ENCODE measurements at places on chromosomes 3 and 15.

GRCh38 chr15:40339621-40339945 is 1.2 kb downstream of the CCDC9B start:
- DNase-seq = no peak

- DNase-seq = no peak
Observed at GRCh38 chr15:60137711-60138396, 133.7 kb downstream of the FOXB1 start.

DNA sequence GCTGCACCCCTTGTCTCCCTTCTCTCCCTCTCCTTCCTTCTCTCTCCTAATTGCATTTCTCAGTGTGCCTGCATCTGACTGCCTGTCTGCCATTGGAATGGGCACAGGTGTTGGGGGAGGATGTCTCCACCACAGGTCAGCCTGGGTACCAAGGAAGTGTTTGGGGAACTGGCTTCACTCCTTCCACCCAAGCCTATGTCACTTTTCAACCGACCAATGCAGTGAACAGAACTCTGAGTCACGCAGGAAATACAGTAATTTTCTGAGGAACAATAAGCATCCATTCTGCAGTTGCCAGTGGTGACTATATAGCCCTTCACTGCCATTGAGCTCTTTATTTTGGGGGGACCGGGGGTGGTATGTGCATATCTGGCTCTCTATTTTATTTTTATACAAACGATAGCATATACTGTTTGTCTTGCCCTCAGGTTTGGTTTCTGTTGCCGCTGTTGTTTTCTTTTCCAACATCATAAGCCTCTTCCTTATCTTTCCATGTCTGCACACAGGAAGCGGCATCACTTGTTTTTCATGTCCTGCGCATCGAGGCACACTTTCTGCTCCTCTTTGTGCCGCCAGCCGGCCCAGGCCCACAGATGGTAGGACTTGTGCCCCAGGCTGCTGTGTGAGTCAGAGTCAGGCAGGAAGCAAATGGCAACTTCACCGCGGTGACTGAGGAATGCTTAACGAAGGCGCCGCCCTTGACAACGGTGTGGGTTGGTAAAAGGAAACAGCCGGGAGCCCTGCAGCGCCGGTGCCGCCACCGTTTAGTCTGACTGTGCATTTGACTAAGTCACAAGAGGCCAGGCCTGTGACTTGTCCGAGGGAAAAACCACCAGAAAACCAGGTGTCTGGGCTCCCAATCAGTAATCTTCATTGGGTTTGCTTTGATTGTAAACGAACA is 21.1 kb upstream of the CDCP1 start:
- DNase-seq = peak; percentile 79

DNA sequence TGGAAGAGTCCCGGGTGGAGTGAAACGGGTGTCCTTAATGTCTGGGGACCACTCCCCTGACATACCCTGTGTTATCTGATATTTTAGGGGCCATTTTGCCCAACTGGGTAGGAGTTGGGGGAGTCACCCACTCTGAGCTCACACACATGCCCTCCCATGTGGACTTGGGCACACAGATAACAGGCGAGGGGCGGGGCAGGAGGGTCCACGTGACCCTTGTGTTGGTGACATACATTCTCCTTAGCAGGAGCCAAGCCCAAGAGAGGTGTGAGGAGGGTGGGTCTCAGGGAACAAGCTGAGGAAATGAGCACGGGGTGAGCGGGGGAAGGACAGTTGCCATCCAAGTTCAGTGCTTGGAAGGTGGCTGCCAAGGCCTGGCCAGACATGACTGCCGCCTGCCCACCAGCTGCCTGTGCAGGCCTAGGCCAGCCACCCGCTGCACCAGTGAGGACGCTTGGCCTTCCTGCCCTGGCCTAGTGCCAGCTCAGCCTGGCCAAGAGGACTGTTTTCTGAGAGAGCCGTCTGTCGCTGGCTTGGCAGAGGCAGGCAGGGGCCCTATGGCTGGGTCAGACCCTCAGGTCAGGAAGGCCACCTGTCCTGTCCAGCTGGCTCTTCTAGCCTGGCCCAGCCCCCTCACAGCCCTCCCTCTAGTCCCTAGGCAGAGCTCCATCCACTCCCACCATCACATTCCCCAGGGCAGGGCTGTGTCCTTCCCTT is 31.3 kb upstream of the TMEM115 start:
- DNase-seq = no peak

DNA sequence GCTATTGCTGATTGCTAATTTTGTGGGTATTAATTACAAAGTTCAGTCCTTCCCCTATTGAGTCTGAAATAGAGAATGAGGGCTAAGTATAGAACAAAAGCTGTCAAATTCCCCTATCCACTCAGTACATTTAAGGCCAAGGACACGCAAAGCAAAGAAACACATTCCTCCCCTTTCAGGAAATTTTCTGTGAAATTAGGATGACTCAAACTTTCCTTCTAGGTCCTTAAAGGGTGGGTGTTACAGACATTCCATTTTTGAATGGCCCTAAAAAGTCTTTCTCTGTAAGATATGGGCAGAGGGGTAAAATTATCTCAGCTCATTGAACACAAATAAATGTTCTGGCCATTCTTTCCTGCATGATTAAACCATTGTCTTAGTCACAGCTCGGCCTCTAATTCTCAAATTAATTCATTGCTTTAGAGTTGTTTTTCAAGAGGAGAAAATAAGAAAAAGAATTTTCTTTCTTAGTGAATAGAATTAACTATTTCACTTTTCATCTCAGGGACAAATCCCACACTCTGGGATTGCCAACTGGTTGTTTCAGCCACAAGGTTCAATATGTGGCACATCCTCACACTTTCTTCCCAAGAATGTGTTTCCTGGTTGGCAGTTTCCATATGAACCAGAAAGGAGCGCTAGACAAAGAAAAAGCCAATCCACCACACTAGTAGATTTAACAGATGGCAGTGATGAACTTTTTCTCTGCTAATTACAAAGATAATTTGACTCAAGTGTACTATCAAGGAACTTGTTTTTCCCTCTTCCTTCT is 424.1 kb downstream of the ZNF385D start:
- DNase-seq = no peak

- DNase-seq = no peak
Observed at GRCh38 chr3:123795471-123796251, 88.5 kb downstream of the MYLK start.

GRCh38 chr3:114739627-114740026 is 407.5 kb downstream of the ZBTB20 start:
- no peak for DNase-seq

DNA sequence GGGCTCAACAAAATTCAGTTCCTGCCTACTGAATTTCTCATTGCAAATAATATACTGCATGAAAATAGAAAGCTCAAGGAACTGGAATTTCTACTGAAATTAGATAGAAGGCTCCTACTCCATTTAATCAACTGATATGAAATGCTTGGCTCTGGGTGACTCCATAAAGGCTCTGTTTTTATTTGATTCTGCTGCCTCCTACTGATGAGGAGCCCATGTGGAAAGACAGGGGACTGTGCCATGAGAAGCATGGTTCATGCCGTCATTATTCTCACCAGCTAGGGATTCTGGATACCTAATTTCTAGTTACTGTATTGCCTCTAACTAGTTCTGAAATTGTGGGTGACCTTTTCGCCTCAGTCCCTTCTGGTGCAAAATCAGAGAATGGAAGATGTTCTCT is 366.2 kb upstream of the DPH6 start:
- no peak for DNase-seq

GRCh38 chr3:110139821-110140220 is 802.5 kb upstream of the DPPA4 start:
- DNase-seq = no peak

DNA sequence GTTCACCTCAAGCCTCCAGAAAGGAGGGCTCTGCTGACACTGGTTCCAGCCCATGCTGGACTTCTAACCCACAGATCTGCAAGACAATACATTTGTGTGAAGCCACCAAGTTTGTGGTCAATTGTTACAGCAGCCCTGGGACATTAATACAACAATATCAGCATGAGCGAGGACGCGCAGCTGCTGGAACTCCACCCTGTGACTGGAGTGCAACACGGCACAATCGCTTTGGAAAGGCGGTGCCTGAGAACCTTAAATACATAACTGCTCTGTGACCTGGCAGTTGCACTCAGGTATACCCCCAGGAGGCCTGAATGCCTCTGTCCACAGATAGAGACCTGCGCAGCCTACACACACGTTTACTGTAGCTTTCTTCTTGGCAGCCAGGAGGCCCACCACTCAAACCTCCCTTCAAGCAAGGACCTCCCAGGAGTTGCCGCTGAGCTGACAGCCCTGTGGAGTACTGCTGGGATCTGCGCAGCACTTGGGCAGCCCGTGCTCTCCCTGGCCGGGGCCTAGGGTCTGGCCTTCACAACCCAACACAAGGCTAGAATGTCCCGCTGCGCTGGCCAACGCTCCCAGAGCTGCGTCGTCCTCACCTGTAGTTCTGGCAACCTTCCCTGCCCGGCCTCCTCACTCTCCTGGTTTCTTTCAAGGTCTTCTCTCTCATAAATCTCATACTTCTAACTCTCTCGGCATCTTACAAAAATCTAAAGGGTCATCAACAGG is 8.3 kb downstream of the MRPS25 start:
- DNase-seq = no peak

DNA sequence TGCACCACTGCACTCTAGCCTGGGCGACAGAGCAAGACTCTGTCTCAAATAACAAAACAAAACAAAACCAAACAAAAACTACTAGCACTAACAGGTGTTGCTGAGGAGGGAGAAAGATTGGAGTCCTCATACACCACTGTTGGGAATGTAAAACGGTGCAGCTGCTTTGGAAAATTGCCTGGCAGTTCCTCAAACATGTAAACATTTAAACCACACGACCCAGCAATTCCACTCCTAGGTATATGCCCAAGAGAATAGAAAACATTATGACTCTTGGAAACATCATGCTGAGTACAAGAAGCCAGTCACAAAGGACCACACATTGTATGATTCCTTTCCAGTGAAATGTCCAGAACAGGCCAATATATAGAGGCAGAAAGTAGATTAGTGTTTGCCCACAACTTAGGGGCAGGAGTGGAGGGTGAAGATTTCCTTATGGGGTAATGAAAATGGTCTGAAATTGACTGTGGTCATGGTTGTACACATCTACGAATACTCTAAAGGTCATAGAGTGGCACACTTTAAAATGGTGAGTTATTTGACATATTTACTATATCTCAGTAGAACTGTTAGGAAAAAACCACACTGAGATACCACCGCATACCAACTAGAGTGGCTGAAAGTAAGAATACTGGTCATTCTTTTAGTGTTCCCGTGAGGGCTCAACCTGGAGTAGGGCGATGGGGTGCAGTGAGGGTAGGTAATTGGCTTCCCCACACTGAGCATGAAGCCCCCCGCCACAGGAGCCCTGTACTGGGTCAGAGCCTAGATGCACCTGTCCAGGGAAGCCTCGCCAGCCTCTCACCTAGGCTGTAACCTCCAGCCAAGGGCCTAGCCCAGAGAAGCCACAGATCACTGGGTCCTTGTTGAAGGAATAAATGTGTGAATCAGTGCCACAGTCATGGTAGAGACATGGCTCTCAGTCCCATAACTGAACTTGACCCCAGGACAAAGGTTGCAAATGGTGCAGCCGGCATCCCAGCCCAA is 131.1 kb downstream of the NUP210 start:
- no peak for DNase-seq

Data from stimulated activated CD4-positive, alpha-beta T cell treated with anti-CD3 and anti-CD28 coated beads, Interleukin-12 subunit alpha, Interleukin-12 subunit beta, amount 100 ng/mL, for 48 hours (primary cell).